ENCODE measurements at places on chromosomes 12 and 14. TPM values are rescaled to one million over a fixed set of nuclear protein-coding genes. Genes with fewer than 3 reads are reported as not detected.

- H3K27me3 ChIP-seq = no peaks in the 10 kb centered on the region
- H3K27ac ChIP-seq = no peak overlapping the region
- H3K36me3 ChIP-seq = no peaks in the 10 kb centered on the region
- no peaks in the 10 kb centered on the region for H3K4me1 ChIP-seq
- DNase-seq = no peak
Observed at GRCh38 chr12:5480938-5481303, 49.0 kb downstream of the NTF3 start.

GRCh38 chr12:114875313-114875712 lies 191.3 kb upstream of the TBX3 start:
- no peaks in the 10 kb centered on the region for H3K36me3 ChIP-seq
- no peaks in the 10 kb centered on the region for H3K4me1 ChIP-seq
- H3K27ac ChIP-seq = no peak overlapping the region
- no peaks in the 10 kb centered on the region for H3K27me3 ChIP-seq
- H3K4me3 ChIP-seq = no peak overlapping the region
- no peak for DNase-seq

GRCh38 chr12:30515351-30515750 lies 180.3 kb downstream of the IPO8 start:
- no peaks in the 10 kb centered on the region for H3K36me3 ChIP-seq
- H3K27me3 ChIP-seq = no peaks in the 10 kb centered on the region
- H3K27ac ChIP-seq = no peak overlapping the region
- no peak for DNase-seq
- no peaks in the 10 kb centered on the region for H3K4me1 ChIP-seq

DNA sequence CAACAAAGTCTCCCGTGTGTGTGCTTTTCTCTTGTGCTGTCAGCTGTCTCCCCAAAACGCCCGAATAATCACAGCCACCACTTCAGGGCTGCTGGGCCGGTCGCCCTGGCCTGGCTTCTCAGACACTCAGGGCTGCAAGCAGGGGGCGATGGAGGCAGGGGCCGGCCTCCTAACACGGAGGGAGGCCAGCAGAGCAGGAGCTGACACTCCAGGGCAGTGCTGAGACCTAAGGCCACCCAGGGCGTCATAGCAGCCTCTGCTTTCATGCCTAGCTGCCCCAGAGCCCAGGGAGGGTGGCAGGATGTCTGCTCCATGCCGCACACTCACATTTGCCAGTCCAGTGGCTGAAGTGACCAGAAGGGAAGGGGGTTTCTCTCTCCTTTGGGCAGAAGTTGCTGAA lies 25.6 kb downstream of the STX2 start:
- DNase-seq = no peak
- H3K27ac ChIP-seq = no peak overlapping the region
- H3K36me3 ChIP-seq = peaks cover 38% of the 10 kb centered on the region
- peaks cover 4% of the 10 kb centered on the region for H3K4me1 ChIP-seq
- H3K4me3 ChIP-seq = no peak overlapping the region

TCL1B gene
- total RNA-seq = not detected

GNB3 gene
- total RNA-seq = 1.7 TPM
